Hair follicle dermal papilla cell (primary cell): ENCODE measurements at places on chromosomes 3 and 15. TPM values are rescaled to one million over a fixed set of nuclear protein-coding genes. Genes with fewer than 3 reads are reported as not detected.

The STAB1 gene
- total RNA-seq: 0.73 and 1.1 TPM in 2 replicates

The PLSCR5 gene
- total RNA-seq: not detected in 2 replicates

The PFKFB4 gene
- total RNA-seq: 12.8 and 15.7 TPM in 2 replicates

The COL7A1 gene
- 57.8 and 66.9 TPM in 2 replicates for total RNA-seq

The SLCO3A1 gene
- 7.3 and 9.2 TPM in 2 replicates for total RNA-seq
